ENCODE measurements at places on chromosomes 5 and 9.

- H3K27me3 ChIP-seq = peaks cover 67% of the 10 kb centered on the region
- no peak overlapping the region for H3K4me3 ChIP-seq
- no peak for DNase-seq
- H3K36me3 ChIP-seq = no peaks in the 10 kb centered on the region
These were observed 5.9 kb downstream of the GDNF start for GRCh38 chr5:37833990-37834389.

DNA sequence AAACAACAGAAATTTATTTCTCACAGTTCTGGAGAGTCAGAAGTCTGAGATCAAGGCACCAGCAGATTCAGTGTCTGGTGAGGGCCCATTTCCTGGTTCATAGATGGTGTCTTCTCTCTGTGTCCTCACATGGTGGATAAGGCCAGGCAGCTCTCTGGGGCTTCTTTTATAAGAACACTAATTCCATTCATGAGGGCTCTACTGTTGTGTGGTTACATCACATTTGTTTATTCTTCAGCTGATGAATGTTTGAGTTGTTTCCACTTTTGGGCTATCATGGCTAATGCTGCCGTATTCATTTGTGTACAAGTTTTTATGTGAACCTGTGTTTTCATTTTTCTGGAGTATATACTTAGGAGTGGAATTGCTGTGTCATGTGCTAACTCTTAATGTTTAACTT lies 35.2 kb downstream of the DDX4 start:
- no peak overlapping the region for H3K4me3 ChIP-seq
- H3K27ac ChIP-seq = no peak overlapping the region
- H3K36me3 ChIP-seq = no peaks in the 10 kb centered on the region
- peaks cover 13% of the 10 kb centered on the region for H3K4me1 ChIP-seq
- peaks cover 14% of the 10 kb centered on the region for H3K27me3 ChIP-seq

GRCh38 chr5:115816226-115817081 lies at the start of gene CDO1:
TSS of gene CDO1 (minus strand) at chr5:115816659. CDS start at chr5:115816397, 262 bp downstream.
- H3K27me3 ChIP-seq = peaks cover 64% of the 10 kb centered on the region
- H3K36me3 ChIP-seq = no peaks in the 10 kb centered on the region
- H3K4me1 ChIP-seq = peaks cover 19% of the 10 kb centered on the region
- DNase-seq = peak; percentile 59
- peak within 1 kb of the TSS; percentile 69 for H3K4me3 ChIP-seq

DNA sequence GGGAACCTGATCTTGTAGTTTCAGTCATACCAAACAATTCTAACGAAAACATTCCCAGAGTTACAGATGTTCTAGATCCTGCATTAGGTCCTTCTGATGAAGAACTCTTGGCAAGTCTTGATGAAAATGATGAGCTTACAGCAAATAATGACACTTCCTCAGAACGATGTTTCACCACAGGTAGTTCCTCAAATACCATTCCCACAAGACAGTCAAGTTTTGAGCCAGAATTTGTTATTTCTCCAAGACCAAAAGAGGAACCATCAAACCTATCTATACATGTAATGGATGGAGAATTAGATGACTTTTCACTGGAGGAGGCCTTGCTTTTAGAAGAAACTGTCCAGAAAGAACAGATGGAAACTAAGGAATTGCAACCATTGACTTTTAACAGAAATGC lies 21.0 kb downstream of the RMI1 start:
- H3K4me3 ChIP-seq = no peak overlapping the region
- H3K4me1 ChIP-seq = peaks cover 11% of the 10 kb centered on the region
- H3K27ac ChIP-seq = no peak overlapping the region

GRCh38 chr5:125293726-125294125 lies 547.3 kb upstream of the ZNF608 start:
- no peak for DNase-seq
- no peak overlapping the region for H3K4me3 ChIP-seq
- H3K4me1 ChIP-seq = no peaks in the 10 kb centered on the region
- no peak overlapping the region for H3K27ac ChIP-seq

DNA sequence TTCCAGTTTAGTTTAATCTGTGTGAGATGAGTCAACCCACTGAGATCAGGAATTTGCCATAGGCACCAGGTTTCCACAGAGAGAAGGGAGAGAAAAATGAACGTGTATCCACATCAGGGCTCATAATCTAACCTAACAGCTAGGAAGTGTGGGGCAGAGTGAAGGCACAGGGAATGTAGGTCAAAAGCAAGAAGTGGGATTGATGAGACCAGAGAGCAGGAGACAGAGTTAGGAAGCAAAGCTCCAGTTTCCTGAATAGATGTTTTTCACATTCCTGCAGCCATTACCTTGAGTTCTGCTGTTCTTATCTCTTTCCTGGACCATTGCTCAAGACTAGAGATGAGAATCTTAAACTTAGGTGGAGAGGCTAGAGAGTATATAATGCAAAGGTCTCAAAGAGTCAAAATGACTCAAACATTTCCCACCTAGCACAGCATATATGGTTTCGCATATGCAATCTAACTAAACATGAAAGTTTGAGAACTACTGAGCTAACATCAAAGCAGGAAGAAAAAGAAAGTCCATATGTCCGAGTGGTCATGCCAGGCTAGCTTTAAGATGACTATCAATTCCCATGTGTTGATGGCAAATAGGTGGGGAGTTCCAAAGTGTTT lies 41.1 kb upstream of the GNAQ start:
- no peak overlapping the region for H3K27ac ChIP-seq
- H3K27me3 ChIP-seq = no peaks in the 10 kb centered on the region
- peaks cover 46% of the 10 kb centered on the region for H3K4me1 ChIP-seq
- DNase-seq = no peak
- H3K36me3 ChIP-seq = peaks cover 3% of the 10 kb centered on the region
- H3K4me3 ChIP-seq = no peak overlapping the region

DNA sequence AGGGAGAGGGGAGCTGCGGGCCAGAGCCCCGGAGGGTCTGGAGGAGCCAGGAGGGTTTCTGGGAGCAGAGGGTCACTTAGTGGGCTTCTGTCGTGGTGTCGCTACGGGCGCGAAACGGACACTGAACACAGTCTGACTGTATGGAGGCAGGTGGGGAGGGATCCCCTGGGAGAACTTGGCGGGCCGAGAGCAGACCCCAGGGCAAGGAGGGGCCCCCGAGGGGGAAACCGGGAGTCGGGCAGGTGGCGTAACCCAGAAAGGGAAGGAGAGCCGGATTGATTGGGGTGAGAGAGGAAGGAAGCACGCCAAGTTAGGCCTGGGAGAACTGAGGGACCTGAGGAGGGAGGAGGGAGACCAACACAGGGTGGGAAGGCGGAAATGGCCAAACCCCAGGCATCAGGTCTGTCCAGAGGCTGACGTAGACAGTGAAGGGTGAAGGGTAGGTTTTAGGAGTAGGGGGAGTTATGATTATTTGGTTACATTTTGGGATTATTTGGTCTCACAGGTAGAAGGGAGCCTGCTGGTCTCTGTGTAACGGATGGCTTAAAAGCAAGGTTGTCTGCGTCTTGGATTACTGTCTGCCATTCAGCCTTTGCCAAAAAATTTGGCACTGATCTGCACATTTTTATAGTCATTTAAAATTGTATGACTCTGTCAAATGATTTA lies 3.3 kb upstream of the MSMP start:
- peak; percentile 46 for DNase-seq
- H3K4me1 ChIP-seq = peaks cover 34% of the 10 kb centered on the region
- H3K36me3 ChIP-seq = peaks cover 24% of the 10 kb centered on the region
- no peaks in the 10 kb centered on the region for H3K27me3 ChIP-seq
- peak overlapping the region; percentile 91 for H3K27ac ChIP-seq
- H3K4me3 ChIP-seq = peak overlapping the region; percentile 97

DNA sequence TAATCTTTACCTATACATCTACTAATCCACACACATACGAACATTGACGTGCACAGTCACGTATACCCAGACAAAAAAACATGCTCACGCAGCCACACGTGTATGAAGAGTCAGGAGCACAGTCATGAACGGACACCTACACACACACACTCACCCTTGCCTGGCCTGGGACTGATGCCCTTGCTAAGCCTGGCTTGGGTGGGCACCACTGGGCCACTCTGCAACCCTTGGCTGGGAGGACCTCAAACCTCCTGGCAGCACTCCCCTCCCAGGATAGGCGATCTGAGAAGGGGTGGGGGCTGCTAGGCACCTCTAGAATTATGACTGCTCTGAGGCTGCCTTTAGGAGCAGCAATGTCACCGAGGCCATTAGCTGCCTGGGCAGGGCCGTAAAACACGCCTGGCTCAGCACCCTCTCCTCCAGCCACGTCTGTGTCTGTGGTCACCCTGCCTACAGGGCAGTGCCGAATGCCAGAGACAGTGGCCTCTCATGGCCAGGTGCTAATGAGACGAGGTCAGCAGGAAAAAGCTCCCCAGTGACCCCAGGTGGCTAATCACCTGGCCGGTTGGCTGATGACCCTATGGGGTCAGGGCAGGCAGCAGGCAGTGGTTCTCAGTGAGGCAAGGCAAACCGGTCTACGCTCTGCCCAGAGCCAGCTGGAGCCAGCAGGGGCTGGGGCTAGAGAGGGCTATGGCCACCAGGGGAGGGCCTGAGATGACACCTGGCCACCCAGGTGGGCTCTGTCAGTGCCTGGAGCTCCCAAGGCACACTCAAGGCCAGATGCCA lies 33.7 kb upstream of the MVB12B start:
- H3K4me3 ChIP-seq = no peak overlapping the region
- H3K36me3 ChIP-seq = no peaks in the 10 kb centered on the region
- no peak overlapping the region for H3K27ac ChIP-seq
- no peak for DNase-seq
- no peaks in the 10 kb centered on the region for H3K4me1 ChIP-seq
- H3K27me3 ChIP-seq = peaks cover 7% of the 10 kb centered on the region

GRCh38 chr5:73768-74502 lies 18.0 kb upstream of the PLEKHG4B start:
- no peak for DNase-seq
- no peak overlapping the region for H3K27ac ChIP-seq
- no peak overlapping the region for H3K4me3 ChIP-seq
- H3K27me3 ChIP-seq = peaks cover 7% of the 10 kb centered on the region
- no peaks in the 10 kb centered on the region for H3K36me3 ChIP-seq

GRCh38 chr5:41356786-41357185 lies 143.5 kb upstream of the C6 start:
- no peaks in the 10 kb centered on the region for H3K4me1 ChIP-seq
- DNase-seq = no peak
- no peak overlapping the region for H3K27ac ChIP-seq
- no peaks in the 10 kb centered on the region for H3K36me3 ChIP-seq
- no peaks in the 10 kb centered on the region for H3K27me3 ChIP-seq
- no peak overlapping the region for H3K4me3 ChIP-seq

- H3K27ac ChIP-seq = peak overlapping the region; percentile 53
- no peaks in the 10 kb centered on the region for H3K36me3 ChIP-seq
- peaks cover 53% of the 10 kb centered on the region for H3K4me1 ChIP-seq
These were observed 36.8 kb downstream of the C9orf50 start for GRCh38 chr9:129584136-129584535.

All from activated CD4-positive, alpha-beta T cell treated with anti-CD3 and anti-CD28 coated beads for 36 hours (primary cell).